ENCODE measurements at places on chromosomes 5 and 9.

GRCh38 chr9:87069690-87070089 lies 122.4 kb upstream of the GAS1 start:
- no peak for DNase-seq

- no peak for DNase-seq
Measured at GRCh38 chr9:19239955-19240354, 9.5 kb downstream of the DENND4C start.

GRCh38 chr5:35671541-35672295 lies 54.1 kb downstream of the SPEF2 start:
- no peak for DNase-seq

GRCh38 chr9:114348906-114349482 lies 19.3 kb downstream of the ORM2 start:
- DNase-seq: peak; percentile 93

DNA sequence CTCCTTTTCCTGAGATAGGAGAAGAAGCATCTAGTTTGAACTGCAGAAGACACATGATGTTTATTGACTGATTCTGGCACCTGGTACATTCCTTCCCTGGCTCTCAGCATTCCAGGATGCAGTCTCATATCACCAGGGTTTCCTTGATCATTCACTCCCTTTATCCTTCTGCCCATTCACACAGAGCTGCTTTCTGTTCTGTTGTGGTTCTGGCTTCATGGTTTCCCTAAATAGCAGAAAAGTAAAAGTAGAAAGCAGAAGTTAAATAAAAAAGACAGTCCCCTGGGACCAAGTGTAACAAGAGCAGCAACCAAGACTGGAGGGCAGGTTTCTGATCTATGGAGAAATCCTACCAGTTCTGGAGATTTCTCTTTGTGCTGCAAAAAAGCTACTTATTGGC lies 3.2 kb downstream of the IFNA8 start:
- no peak for DNase-seq

GRCh38 chr9:127838375-127839078 lies 15.9 kb downstream of the ENG start:
- peak; percentile 92 for DNase-seq

GRCh38 chr9:124013309-124014210 lies 2.0 kb downstream of the LHX2 start:
- DNase-seq: no peak

DNA sequence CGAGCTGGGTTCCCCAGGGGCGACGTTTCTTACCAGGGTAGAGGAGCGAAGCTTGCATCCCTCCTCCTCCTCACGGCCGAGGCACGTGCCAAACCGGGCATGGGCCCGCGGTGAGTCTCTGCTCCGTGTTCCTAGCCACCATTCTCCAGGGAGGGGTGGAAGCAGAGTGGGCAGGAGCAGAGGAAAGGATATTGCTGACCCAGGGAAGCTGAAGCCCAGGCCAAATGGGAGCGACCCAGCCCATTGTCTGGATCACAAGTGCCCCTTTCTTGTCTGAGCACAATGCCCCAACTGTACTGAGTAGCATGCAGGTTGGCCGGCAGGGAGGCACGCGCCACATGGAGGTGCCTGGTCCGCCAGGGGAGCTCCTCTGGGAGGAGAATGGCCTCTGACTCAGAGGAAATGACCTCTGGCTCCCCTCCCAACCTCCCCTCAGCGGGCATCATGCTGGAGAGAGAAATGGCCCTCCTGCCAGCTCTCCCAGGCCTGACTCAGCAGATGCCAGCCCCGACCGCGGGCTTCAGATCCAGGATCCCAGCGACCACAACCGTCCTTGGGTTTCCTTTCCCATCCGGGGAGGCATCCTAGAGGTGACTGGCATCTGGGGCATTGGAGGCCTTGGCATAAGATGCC lies 1.1 kb downstream of the PRR7 start:
- DNase-seq: peak; percentile 92

- no peak for DNase-seq
Measured at GRCh38 chr5:66701244-66701643, 105.1 kb downstream of the MAST4 start.

GRCh38 chr9:97363661-97364299 lies 48.1 kb upstream of the TDRD7 start:
- DNase-seq: no peak

- no peak for DNase-seq
Measured at GRCh38 chr9:131203431-131204218, 72.7 kb downstream of the FAM78A start.

DNA sequence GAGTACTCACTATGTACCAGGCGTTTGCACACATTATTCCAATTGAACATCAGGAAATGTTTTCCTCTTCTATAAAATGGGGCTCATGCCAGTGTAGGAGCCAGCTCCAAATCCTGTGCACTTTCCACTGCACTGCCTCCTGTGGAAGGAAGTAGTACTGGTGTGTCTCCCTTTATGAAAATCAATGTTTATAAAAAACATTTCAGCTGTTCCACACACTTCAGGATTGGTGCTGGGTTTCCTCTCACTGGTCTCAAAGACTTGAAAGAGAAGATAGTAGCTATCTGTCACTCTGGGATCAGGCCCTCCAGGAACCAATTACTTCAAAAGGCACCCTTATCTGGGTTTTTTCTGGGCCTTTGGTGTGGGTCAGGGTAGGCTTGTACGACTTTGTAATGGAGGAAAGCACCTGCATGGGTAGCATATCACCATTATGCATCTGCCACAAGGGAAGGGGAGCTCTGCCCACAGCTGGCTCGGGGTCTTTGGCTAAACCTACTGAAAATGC lies 32.5 kb downstream of the RAB14 start:
- DNase-seq: peak; percentile 22

DNA sequence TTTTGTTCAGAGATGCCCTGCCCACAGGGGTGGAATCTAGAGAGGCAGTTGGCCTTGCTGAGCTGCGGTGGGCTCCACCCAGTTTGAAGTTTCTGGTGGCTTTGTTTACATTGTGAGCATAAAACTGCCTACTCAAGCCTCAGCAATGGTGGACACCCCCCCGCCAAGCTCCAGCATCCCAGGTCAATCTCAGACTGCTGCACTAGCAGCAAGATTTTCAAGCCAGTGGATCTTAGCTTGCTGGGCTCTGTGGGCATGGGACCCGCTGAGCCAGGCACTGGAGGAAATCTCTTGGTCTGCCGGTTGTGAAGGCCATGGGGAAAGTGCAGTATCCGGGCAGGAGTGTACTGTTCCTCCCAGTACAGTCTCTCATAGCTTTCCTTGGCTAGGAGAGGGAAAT lies 55.5 kb downstream of the MINAR2 start:
- DNase-seq: no peak

GRCh38 chr9:27645161-27645840 lies 72.0 kb upstream of the C9orf72 start:
- DNase-seq: no peak

GRCh38 chr9:93713716-93714115 lies 137.3 kb downstream of the PHF2 start:
- no peak for DNase-seq

- DNase-seq: no peak
Measured at GRCh38 chr5:175671013-175671412, 13.1 kb downstream of the HRH2 start.

- no peak for DNase-seq
Measured at GRCh38 chr5:109620651-109621050, 69.1 kb upstream of the MAN2A1 start.

DNA sequence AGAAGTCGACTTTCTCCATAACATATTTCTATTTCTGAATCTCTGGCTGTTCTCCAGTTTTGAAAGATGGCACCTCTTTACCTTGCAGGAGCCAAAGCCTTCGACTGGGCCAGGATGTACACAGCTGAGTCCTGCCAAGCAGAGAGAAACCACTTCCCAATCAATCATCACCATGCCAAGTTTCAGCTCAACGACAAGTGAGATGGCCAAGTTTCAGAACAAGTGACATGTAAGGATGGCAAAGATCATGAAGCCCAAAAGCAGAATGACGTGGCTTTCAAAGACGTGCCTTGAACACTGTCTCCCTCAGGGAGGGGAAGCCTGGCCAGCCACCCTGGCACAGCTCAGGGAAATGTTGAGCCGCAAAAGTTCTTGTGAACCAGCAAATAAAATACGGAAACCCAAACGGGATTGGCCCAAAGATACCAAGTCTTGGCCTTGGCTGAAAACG lies 17.7 kb downstream of the STK10 start:
- no peak for DNase-seq

GRCh38 chr9:134949681-134950385 lies 32.1 kb upstream of the FCN1 start:
- DNase-seq: no peak

GRCh38 chr5:147445917-147446316 lies 64.0 kb downstream of the DPYSL3 start:
- DNase-seq: no peak

DNA sequence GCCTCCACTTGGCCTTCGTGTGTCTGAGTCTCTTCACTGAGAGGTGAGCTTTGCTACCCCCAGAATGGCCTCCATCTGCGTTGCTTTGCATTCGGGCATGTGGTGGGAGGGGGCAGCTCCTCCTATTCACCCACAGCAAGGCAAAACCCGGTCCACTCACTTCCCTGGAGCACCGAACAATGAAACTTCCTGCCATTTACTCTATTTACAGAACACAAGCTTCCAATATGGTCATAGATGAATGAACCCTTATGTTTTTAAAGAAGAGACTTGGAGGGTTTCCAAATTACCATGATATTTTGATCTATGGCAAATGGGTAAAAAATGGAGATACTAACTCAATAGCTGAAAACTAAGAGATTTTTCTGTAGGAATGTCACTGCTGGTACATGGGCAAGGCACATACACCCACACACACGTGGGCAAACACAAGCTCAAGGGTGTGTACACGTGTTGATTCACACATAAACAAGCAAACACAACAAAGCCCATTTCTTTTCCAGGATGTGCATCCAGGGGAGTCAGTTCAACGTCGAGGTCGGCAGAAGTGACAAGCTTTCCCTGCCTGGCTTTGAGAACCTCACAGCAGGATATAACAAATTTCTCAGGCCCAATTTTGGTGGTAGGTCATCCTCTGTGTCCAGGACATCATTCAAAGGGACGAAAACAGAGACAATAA lies 5.2 kb downstream of the GABRP start:
- peak; percentile 54 for DNase-seq

GRCh38 chr9:81146241-81146640 lies 543.1 kb downstream of the TLE1 start:
- no peak for DNase-seq

GRCh38 chr5:180807046-180807445 lies 4.4 kb upstream of the MGAT1 start:
- peak; percentile 41 for DNase-seq

DNA sequence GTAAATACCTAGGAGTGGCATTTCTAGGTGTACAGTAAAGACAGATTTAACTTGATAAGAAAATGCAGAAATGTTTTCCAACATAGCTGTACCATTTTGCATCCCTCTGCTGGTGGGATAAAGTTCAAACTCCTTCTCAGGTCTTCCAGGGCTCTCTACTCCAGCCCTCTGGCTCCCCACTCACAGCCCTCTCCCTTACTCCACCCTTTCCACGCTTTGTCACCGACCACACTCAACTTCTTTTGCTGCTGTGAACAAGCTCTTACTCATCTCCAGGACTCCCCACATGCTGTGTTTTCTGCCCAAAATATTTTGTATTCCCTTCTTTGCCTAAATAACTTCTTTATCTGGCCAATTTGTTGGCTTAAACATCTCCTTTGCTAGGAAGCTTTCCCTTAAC lies 90.6 kb upstream of the OSMR start:
- DNase-seq: no peak

- no peak for DNase-seq
Measured at GRCh38 chr9:85716031-85716877, 25.5 kb downstream of the AGTPBP1 start.

DNA sequence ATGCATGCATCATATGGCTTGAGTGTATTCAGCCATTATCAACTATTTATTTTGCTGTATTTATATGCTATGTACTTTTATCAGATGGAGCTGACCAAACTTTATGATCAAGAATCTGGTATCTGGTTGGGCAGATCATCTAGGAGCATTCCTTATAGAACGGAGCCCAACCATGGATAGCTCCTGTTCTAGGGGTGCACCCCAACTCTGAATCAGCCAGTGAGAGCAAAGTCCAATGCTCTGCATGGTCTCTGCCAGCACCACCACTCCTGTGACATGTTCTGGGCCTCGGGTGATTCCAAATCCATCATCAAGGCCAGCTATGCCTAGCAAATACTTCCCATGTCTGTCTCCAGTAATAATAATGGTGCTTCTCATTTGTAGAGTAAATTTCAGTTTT lies 517.5 kb downstream of the AGTPBP1 start:
- DNase-seq: no peak

DNA sequence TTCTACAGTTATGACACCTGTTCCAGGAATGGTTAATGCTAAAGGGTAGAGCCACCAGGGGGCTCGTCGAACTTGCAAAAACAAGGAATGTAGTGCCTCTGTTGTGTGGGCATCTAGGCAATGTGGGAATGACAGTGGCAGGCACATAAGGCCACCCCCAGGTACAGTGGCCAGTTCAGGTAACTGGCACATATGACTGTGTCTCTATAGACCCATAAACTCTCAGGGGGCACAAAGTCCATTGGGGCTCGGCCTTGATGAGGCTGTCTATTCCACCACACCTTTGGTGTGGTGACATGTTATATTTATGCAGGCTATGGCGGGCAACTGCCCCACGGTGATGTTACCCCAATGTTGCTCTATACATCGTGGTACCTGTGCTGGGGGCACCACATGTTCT lies 59.6 kb upstream of the FAM120A start:
- no peak for DNase-seq

- no peak for DNase-seq
Measured at GRCh38 chr9:72954431-72955125, 1.7 kb upstream of the ALDH1A1 start.

GRCh38 chr9:28770226-28770625 lies 1196.9 kb upstream of the C9orf72 start:
- no peak for DNase-seq

GRCh38 chr5:139065306-139065705 lies 132.9 kb downstream of the SIL1 start:
- no peak for DNase-seq

- DNase-seq: no peak
Measured at GRCh38 chr5:167822241-167822640, 469.2 kb upstream of the WWC1 start.

DNA sequence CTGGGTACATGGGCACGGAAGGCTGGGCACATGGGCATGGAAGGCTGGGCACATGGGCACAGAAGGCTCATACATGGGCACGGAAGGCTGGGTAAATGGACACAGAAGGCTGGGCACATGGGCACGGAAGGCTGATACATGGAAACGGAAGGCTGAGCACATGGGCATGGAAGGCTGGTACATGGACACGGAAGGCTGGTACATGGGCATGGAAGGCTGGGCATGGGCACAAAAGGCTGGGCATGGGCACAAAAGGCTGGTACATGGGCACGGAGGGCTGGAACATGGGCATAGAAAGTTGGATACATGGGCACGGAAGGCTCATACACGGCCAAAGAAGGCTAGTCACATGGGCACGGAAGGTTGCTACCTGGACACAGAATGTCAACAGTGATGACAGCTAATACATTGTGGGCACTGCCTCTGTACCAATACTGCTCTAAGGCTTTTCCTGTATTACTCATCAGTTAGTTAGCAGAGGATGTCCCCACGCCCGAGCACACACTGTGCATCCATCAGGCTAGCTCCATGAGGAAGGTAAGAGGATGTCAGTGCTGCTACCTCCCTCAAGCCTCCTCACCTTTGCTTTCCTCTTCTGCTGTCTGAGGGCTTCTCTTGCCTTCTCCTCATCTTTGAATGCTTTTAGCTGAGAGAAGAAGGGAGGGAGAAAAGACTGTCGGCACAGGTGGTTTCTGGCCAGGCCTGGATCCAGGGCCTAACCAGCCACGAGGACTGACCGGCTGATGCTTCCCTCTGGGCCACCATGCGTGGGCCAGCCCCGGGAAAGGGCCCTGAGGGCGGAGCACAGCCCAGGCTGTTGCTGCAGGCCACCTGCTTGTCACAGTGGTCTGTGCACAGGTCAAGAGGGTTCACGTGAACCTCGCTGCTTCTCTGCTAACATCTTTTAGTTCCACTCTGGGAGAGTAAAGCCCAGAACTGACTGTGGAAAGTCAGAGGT lies 14.3 kb downstream of the GPX3 start:
- no peak for DNase-seq
